ENCODE measurements at places on chromosomes 12 and 14. TPM values are rescaled to one million over a fixed set of nuclear protein-coding genes. Genes with fewer than 3 reads are reported as not detected.

IL31 gene
- total RNA-seq: 2.5 TPM

SERPINA4 gene
- total RNA-seq: not detected

IL26 gene
- total RNA-seq: 7.7 TPM

GRCh38 chr12:98053202-98053601 is 462.2 kb upstream of the TMPO start:
- H3K27ac ChIP-seq: no peak overlapping the region
- no peaks in the 10 kb centered on the region for H3K36me3 ChIP-seq
- no peaks in the 10 kb centered on the region for H3K4me1 ChIP-seq
- no peak overlapping the region for H3K4me3 ChIP-seq

DNA sequence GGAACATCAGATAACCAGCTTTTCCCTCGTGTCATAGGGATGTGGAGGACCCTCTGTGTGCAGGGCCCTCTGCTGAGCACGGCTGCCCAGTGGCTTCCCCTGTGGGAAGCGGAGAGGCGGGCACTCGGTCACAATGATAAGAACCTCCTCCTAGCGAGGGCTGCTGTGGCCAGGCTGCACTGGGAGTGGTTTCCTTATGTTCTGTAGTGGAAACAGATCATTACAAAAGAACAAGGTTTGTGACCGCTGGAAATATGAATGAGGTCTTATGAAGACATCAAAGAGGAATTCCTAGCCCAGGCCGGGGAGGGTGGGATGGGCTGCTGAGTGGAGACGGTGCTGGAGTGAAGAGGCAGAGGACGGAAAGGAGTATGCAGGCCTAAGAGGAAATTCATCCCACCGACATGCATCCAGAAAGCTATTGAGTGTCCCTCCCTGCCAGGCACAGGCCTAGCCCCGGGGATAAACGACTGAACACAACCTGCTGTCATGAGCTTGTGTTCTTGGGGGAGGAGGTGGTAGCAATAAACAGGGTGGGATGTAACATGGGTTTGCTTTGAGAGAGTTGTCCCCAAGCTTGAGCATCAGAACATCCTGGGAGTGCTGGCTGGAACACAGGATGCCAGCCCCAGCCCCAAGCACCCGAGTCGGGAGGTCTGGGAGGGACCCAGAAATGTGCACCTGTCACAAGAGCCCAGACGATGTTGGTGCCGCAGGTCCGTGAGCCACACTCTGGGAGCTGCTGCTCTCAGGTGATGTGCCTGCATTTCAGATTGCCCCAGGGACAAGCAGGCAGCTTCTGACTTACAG is 37.5 kb downstream of the FZD10 start:
- DNase-seq: no peak
- H3K27me3 ChIP-seq: no peaks in the 10 kb centered on the region

- H3K36me3 ChIP-seq: peaks cover 50% of the 10 kb centered on the region
- H3K27me3 ChIP-seq: no peaks in the 10 kb centered on the region
- peaks cover 74% of the 10 kb centered on the region for H3K4me1 ChIP-seq
- H3K4me3 ChIP-seq: peak overlapping the region; percentile 92
- H3K27ac ChIP-seq: peak overlapping the region; percentile 89
- no peak for DNase-seq
These were observed 4.9 kb downstream of the TC2N start for GRCh38 chr14:91862417-91862816.

- no peak overlapping the region for H3K27ac ChIP-seq
- no peaks in the 10 kb centered on the region for H3K27me3 ChIP-seq
- no peak for DNase-seq
- H3K36me3 ChIP-seq: no peaks in the 10 kb centered on the region
- H3K4me3 ChIP-seq: no peak overlapping the region
These were observed 1702.6 kb upstream of the FLRT2 start for GRCh38 chr14:83827383-83827782.

GRCh38 chr12:82461393-82461792 is 103.1 kb downstream of the METTL25 start:
- no peaks in the 10 kb centered on the region for H3K4me1 ChIP-seq
- H3K27me3 ChIP-seq: no peaks in the 10 kb centered on the region
- H3K36me3 ChIP-seq: no peaks in the 10 kb centered on the region

GRCh38 chr14:56352999-56353398 is 226.6 kb upstream of the TMEM260 start:
- no peak overlapping the region for H3K27ac ChIP-seq
- DNase-seq: no peak

DNA sequence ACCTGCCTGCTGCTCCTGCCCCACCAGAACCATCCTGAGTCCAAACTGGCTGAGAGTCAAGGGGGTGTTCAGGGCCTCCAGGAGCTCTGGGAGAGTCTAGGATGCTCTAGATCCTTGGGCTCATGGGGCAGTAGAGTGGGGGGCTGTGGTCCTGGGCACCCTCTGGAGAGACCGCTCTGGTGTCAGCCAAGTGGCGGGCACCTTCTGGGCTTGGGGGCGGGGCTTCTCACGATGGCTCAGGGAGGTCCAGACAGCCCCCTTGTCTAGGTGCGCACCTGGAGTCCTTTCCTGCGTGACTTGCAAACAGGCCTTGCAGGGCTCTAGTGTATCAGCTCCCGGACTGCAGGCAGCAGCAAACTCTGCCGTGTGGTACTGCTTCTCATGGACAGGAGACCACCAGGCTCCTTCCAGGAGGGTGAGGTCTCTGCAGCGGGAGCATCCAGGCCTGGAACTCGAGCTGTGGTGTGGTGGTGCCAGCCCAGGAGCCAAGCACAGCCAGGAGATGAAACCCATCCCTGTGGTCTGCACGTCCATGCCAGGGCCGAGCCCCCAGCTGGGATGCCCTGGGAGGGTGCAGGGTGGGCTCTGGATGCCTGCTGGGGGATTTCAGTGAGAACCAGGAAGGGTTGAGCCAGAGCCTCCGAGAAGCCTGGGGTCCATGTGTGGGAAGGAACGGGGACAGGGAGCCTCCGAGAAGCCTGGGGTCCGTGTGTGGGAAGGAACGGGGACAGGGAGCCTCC is 15.0 kb downstream of the PACS2 start:
- peaks cover 7% of the 10 kb centered on the region for H3K4me1 ChIP-seq
- no peaks in the 10 kb centered on the region for H3K36me3 ChIP-seq
- no peaks in the 10 kb centered on the region for H3K27me3 ChIP-seq

- peaks cover 29% of the 10 kb centered on the region for H3K4me1 ChIP-seq
- no peak overlapping the region for H3K4me3 ChIP-seq
- H3K36me3 ChIP-seq: no peaks in the 10 kb centered on the region
- no peak overlapping the region for H3K27ac ChIP-seq
These were observed 11.8 kb upstream of the PLEKHG3 start for GRCh38 chr14:64692189-64692985.

- peaks cover 31% of the 10 kb centered on the region for H3K4me1 ChIP-seq
- peaks cover 7% of the 10 kb centered on the region for H3K36me3 ChIP-seq
- no peaks in the 10 kb centered on the region for H3K27me3 ChIP-seq
- DNase-seq: peak; percentile 73
These were observed 691 bp downstream of the ZFYVE26 start for GRCh38 chr14:67815573-67816225.

DNA sequence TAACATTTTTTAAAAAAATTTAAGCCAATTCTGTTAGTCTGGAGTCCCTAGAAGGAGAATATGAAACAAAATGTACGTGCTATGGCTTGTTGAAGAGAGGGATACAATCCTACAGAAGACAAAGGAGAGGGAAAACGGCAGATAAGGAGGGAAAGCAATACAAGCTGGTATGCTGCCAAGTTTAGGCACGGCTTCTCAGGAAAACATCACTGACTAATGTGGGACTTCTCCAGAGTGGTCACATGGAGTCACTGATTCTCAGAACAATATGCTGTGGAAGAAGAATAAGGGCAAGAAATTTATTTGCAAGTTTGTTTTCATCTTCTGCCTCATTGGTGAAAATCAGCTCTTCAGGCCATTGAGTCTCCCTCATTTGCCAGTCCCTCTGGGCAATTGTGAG is 22.9 kb upstream of the NR1H4 start:
- peaks cover 16% of the 10 kb centered on the region for H3K27me3 ChIP-seq
- H3K27ac ChIP-seq: no peak overlapping the region
- no peak for DNase-seq
- no peaks in the 10 kb centered on the region for H3K4me1 ChIP-seq
- no peak overlapping the region for H3K4me3 ChIP-seq

DNA sequence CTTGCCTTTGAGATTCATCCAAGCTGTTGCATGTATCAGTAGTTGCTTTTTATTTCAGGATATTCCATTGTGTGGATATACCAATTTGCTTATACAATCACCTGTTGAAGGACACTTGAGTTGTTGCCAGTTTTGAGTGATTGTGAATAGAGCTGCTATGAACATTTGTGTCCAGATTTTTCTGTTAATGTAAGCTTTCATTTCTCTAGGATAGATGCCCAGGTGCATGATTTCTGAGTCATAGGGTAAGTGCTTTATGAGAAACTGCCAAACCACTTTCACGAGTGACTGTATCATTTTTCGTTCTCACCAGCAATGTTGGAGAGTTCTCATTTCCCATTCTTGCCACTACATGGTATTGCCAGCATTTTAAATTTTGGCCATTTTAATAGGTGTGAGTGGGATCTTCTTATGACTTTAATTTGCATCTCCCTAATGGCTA is 434.6 kb upstream of the RGS6 start:
- H3K27me3 ChIP-seq: no peaks in the 10 kb centered on the region
- H3K36me3 ChIP-seq: peaks cover 23% of the 10 kb centered on the region
- H3K4me3 ChIP-seq: peak overlapping the region; percentile 20
- peak overlapping the region; percentile 37 for H3K27ac ChIP-seq
